ENCODE measurements at places on chromosomes 2 and 18.
A peak's percentile ranks its signal among the peaks of the same experiment; 100 is the strongest.

GRCh38 chr2:182649316-182649715 lies 66.7 kb upstream of the DNAJC10 start:
- no peak overlapping the region for H3K27ac ChIP-seq
- peaks cover 7% of the 10 kb centered on the region for H3K4me1 ChIP-seq
- no peaks in the 10 kb centered on the region for H3K36me3 ChIP-seq
- no peaks in the 10 kb centered on the region for H3K27me3 ChIP-seq

DNA sequence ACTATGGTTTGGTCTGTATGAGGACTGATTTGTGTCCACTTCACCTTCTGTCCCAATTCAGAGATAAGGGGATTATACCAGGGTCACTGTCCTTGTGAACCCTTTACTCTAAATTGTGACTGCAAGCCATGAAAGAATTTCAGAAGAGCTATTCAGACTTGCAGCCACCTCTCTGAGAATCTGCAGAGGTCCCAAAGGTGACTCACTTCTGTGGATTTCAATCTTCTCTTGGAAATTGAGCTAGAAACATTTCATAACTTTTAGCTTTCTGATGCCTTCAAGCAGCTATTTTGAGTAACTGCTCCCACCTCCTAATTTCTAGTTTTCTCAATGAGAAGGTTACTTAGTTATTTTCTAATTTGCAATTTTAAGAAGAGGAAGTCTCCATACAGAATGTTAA lies 1242.4 kb upstream of the ACVR2A start:
- H3K4me3 ChIP-seq: no peak overlapping the region
- DNase-seq: no peak
- H3K4me1 ChIP-seq: no peaks in the 10 kb centered on the region
- H3K27me3 ChIP-seq: no peaks in the 10 kb centered on the region
- H3K27ac ChIP-seq: no peak overlapping the region

DNA sequence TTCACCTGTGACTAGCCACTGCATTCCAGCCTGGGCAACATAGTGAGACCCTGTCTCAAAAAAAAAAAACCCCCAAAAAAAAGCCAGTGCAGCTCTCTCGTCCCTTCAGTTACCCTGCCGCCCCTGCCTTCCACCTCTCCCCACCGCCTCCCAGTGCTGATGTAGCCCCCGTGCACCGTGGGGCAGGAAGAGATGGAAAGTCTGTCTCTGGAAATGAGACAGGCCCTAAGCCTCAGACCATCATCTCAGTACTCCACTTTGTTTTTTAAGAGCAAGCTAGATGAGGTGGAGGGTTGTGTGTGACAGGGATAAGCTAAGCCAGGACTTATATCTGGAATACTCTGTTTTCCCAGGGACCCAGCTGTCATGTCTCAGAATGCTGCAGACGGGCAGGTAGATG lies 32.0 kb downstream of the MERTK start:
- no peak overlapping the region for H3K27ac ChIP-seq
- DNase-seq: peak; percentile 16
- H3K27me3 ChIP-seq: no peaks in the 10 kb centered on the region
- H3K4me3 ChIP-seq: no peak overlapping the region
- H3K36me3 ChIP-seq: peaks cover 70% of the 10 kb centered on the region

GRCh38 chr2:152421521-152422370 lies 86.8 kb downstream of the FMNL2 start:
- peaks cover 9% of the 10 kb centered on the region for H3K4me1 ChIP-seq
- H3K27me3 ChIP-seq: no peaks in the 10 kb centered on the region
- no peak overlapping the region for H3K27ac ChIP-seq
- H3K36me3 ChIP-seq: no peaks in the 10 kb centered on the region

GRCh38 chr18:68314403-68314802 lies 400.5 kb downstream of the TMX3 start:
- no peaks in the 10 kb centered on the region for H3K36me3 ChIP-seq
- no peaks in the 10 kb centered on the region for H3K27me3 ChIP-seq
- no peak for DNase-seq
- peaks cover 11% of the 10 kb centered on the region for H3K4me1 ChIP-seq
- H3K27ac ChIP-seq: no peak overlapping the region

- no peaks in the 10 kb centered on the region for H3K4me1 ChIP-seq
- H3K36me3 ChIP-seq: no peaks in the 10 kb centered on the region
- DNase-seq: no peak
- H3K27ac ChIP-seq: no peak overlapping the region
- peaks cover 5% of the 10 kb centered on the region for H3K27me3 ChIP-seq
These were observed 122.7 kb downstream of the DNER start for GRCh38 chr2:229591611-229592010.

Measured in endodermal cell (in vitro differentiated cells).